ENCODE measurements at places on chromosomes 7 and 10. TPM values are rescaled to one million over a fixed set of nuclear protein-coding genes. Genes with fewer than 3 reads are reported as not detected.
A peak's percentile ranks its signal among the peaks of the same experiment; 100 is the strongest.

- peaks cover 63% of the 10 kb centered on the region for H3K4me1 ChIP-seq
- peaks cover 41% of the 10 kb centered on the region for H3K36me3 ChIP-seq
- H3K27me3 ChIP-seq = no peaks in the 10 kb centered on the region
- peak overlapping the region; percentile 80 for H3K27ac ChIP-seq
- peak overlapping the region; percentile 72 for H3K4me3 ChIP-seq
These were observed 60.0 kb downstream of the WAC start for GRCh38 chr10:28592953-28593352.

GRCh38 chr7:44712012-44712411 lies 36.6 kb upstream of the ZMIZ2 start:
- no peak for DNase-seq
- peaks cover 4% of the 10 kb centered on the region for H3K27me3 ChIP-seq
- H3K4me3 ChIP-seq = no peak overlapping the region
- no peak overlapping the region for H3K27ac ChIP-seq
- peaks cover 15% of the 10 kb centered on the region for H3K4me1 ChIP-seq

DNA sequence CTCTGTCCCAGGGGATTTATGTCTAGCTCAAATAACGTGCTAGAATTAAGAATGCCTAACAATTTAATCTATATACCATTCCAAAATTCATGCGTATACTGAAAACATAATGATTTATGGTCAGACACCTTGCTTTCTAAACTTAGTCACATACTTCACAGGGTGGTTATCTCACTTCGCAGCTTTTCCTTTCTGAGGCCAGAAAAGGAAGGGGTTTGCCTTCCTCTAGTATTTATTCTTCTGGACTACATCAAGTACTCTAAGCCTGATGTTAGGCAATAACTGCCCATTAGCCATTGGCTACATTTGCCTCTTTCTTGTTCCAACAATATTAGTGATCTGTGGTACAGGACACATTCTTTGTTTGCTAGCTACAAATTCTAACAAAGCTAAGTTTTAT lies 72.6 kb upstream of the FHIP2A start:
- H3K36me3 ChIP-seq = no peaks in the 10 kb centered on the region
- peaks cover 38% of the 10 kb centered on the region for H3K4me1 ChIP-seq
- no peak overlapping the region for H3K27ac ChIP-seq
- no peak for DNase-seq
- no peaks in the 10 kb centered on the region for H3K27me3 ChIP-seq
- no peak overlapping the region for H3K4me3 ChIP-seq

Gene AP5Z1
- total RNA-seq = 43.8 TPM

Gene CCDC172
- not detected for total RNA-seq

Measured in HFFc6 (cell line).